ENCODE measurements at places on chromosomes 3 and 15.

- DNase-seq, result no peak
Measured at GRCh38 chr3:113648524-113648923, 47.9 kb downstream of the USF3 start.

DNA sequence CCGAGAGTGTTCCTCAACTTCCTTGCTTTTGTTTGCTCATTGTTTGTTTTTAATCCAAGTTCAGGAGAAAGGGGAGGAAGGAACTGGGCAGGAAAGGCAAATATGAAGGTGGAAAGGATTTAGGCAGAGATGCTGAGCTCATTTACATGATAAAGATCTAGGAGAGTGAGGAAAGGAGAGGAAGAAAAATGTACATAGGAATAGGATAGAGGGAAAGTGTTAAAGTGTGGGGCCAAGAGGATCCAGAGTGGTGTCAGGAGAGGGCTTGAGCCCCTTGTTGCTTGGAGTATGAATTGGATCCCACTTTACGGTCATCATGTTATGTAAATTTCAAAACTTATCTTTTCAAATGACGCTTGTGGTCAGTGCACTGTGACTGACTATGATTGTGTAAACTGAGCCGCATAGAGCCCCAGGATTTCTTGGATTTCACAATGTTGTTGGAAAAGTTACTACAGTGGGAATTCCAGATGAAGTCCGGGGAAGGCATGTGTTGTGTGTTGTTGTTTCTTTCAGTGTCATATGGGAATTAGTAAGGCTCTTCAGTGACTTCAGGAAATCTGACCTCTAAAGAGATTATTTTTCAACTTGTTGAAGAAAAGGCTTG is 15.0 kb upstream of the PLD1 start:
- DNase-seq, result no peak

DNA sequence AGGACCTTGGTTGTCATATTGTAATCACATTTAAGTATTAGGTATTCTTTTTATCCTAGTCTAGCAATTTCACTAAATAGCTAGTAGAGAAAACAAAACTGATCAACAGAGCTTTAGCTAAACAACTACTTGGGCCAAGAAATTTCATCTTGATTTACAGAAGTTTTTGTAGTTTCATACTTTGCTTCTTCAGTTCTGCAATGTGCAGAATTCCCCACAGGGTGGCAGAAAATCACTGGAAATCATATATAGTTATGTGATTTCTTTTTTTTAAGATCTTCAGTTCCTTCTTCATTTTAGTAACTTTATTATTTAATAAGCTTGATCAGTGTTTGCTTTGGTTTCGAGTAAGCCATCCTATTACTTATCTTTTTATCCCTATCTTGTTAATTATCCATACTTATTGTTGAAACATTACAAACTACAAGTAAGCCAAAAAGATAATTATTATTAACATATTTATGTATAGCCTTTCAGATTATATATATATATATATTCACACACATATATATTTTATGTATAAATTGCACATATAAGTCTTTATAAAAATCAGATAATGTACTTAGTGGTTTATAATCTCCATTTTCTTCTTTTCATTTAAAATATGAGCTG is 2.2 kb upstream of the BNIP2 start:
- DNase-seq, result peak; percentile 24

DNA sequence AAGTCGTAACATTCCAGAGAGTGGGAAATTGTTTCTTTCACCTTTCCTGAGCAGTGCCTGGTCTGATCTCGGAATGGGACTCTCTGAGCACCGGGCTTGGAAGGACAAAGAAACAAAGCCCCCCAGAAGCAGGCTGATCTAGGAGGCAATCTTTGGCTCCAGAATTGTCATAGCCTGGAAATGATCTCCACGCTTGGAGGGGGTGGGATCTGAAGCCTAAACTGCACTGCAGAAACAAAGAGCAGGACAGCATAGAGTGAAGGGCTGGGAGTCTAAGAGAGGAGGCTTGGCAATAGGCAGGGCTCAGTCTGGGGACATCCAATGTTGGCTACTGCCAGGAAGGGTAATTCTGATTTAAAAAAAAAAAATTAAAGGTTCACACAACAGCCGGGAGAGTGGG is 1.9 kb downstream of the CRABP1 start:
- no peak for DNase-seq

GRCh38 chr3:39469945-39470344 is 2.5 kb downstream of the MOBP start:
- DNase-seq, result no peak

Measured in large intestine (tissue), 12 donors.